ENCODE measurements at places on chromosomes 7 and 10. TPM values are rescaled to one million over a fixed set of nuclear protein-coding genes. Genes with fewer than 3 reads are reported as not detected.

DNA sequence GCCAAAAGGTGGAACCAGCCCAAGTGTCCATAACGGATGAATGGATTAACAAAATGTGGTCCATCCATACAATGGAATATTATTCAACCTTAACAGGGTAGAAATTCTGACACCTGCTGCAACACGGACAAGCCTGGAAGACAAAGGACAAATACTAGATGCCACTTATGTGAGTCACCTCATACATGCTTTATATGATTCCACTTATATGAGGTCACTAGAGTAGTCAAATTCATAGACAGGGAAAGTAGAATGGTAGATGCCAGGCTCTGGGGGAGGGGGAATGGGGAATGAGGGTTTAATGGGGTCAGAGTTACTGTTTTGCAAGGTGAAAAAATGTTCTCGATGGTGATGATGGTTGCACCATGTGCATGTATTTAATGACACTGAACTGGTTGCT is 34.0 kb upstream of the CYTH3 start:
- no peaks in the 10 kb centered on the region for H3K36me3 ChIP-seq
- no peaks in the 10 kb centered on the region for H3K4me1 ChIP-seq
- H3K27ac ChIP-seq: no peak overlapping the region
- no peaks in the 10 kb centered on the region for H3K27me3 ChIP-seq

GRCh38 chr7:22730921-22731654 is 4.1 kb downstream of the IL6 start:
- H3K4me3 ChIP-seq: no peak overlapping the region
- no peak for DNase-seq
- no peaks in the 10 kb centered on the region for H3K36me3 ChIP-seq
- H3K27me3 ChIP-seq: peaks cover 12% of the 10 kb centered on the region
- no peak overlapping the region for H3K27ac ChIP-seq

DNA sequence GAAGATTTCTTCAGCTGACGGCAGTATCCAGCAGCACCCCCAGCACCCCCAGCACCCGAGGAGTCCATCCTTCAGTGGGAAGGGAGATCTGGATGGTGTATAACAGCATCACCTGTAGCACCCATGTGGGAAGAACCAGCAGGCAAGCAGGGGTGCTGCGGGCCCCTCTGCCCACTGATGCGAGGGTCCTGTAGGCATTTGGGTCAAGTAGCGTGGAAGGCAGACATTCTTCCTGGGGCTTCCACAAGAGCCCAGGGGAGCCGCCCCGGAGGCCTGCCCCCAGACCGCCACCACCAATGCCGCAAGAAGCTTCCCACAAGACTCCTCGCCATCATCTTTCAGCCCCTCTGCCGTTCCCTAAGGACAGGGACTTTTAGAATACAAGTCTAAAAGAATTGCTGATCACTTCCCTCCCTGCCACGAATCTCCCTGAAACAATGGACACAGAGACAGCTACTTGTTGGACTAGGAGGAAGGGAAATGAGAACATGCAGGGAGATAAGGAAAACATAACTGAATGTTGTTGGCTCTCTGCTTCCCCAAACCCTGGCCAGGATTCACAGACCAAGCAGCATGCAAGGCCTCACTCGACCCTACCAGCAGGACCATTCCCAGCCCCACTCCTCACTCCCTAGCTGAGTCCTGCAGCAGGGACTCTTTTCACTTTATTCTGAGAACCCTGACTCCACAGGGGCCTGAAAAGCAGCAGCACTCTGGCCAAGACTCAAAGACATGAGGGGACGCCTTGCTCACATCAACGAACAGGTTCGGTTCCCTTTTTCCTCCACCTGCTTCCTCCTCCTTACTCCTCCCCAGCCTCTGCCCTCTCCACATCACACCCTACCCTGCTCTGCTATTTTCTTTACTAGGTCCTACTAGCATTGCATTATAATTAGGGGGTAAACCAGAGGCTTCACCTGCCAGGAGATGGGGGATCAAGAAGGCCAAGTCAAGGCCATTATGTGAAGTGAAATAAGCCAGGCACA is 164.5 kb downstream of the HERPUD2 start:
- H3K27me3 ChIP-seq: no peaks in the 10 kb centered on the region
- DNase-seq: no peak
- H3K27ac ChIP-seq: no peak overlapping the region
- no peaks in the 10 kb centered on the region for H3K36me3 ChIP-seq
- no peaks in the 10 kb centered on the region for H3K4me1 ChIP-seq
- H3K4me3 ChIP-seq: no peak overlapping the region

MXI1 gene
- 10.6 TPM for total RNA-seq

PNLIP gene
- total RNA-seq: not detected

Data from spleen (tissue), 13 donors.